ENCODE measurements at places on chromosomes 4 and X.

DNA sequence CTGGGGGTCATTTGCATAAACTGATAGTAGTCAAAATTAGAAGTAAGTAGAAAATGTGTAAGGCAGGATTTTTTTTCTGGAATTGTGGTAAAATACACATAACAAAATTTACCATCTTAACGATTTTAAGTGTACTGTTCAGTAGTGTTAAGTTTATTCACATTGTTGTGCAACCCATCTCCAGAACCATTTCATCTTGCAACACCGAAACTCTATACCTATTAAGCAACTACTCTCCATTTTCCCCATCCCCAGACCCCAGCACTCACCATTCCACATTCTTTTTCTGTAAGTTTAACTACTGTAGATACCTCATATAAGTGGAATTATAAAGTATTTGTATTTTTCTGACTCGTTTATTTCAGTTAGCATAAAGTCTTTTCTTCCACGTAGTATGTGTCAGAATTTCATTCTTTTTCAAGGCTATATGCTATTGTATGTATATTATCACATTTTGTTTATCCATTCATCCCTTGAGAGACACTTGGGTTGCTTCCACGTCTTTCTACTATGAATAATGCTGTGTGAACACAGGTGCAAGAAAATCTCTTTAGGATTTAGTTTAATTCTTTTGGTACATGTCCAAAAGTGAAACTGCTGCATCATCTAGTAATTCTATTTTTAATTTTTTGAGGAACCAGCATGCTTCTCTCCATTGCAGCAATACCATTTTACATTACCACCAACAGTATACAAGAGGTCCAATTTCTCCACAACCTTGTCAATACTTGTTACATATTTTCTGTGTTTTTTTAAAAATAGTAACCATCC is 39.1 kb upstream of the NSUN7 start:
- no peak for DNase-seq

- no peak for DNase-seq
Observed at GRCh38 chrX:154598656-154599055, 13.7 kb downstream of the CTAG1A start.

GRCh38 chr4:152780267-152780778 is 569 bp downstream of the ARFIP1 start:
- no peak for DNase-seq

DNA sequence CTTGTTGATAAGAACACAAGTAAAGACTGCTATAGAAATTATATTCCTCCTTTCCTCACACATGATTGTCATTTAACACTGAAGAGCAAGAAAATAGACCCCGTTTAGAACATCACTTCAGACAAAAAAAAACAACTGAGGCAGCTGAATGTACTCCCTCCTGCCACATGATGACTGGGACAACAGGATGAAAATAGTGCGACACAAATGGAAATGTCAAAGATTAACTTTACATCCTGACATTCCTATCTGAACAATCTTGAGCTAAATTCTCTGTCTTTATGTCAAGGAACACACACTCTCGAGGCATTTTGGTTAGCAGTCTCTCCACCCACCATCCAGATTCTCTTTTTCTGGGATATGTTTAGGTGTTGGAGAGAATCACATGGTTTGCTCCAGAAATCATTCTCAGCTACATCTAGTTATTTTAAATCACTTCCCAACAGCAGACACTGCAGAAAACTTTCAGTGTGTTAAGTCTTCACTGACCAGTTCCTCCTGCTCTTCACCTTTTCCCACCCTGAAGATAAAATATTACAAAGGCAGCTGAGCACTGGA is 16.3 kb upstream of the KCNIP4 start:
- no peak for DNase-seq

GRCh38 chrX:65668377-65669310 is 1.2 kb downstream of the MSN start:
- peak; percentile 29 for DNase-seq

DNA sequence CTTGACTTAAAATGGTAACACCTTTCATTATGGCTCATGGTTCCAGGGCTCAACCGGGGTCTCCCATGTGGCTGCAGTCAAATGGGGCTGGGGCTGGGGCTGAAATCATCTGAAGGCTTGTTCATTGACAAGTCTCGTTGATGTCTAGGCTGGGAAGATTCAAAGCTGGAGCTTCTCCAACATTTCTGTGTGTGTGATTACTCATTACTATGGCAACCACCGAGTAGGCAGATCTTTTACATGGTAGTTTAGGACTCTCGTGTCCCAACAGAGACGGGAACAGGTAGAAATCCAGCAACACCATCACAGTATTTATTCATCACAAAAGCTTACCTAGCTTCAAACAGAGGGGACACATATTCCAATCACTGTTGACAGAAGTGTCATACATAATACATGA is 7.8 kb downstream of the YTHDC1 start:
- DNase-seq = no peak

GRCh38 chr4:45927641-45928040 is 196.2 kb downstream of the GABRG1 start:
- no peak for DNase-seq

DNA sequence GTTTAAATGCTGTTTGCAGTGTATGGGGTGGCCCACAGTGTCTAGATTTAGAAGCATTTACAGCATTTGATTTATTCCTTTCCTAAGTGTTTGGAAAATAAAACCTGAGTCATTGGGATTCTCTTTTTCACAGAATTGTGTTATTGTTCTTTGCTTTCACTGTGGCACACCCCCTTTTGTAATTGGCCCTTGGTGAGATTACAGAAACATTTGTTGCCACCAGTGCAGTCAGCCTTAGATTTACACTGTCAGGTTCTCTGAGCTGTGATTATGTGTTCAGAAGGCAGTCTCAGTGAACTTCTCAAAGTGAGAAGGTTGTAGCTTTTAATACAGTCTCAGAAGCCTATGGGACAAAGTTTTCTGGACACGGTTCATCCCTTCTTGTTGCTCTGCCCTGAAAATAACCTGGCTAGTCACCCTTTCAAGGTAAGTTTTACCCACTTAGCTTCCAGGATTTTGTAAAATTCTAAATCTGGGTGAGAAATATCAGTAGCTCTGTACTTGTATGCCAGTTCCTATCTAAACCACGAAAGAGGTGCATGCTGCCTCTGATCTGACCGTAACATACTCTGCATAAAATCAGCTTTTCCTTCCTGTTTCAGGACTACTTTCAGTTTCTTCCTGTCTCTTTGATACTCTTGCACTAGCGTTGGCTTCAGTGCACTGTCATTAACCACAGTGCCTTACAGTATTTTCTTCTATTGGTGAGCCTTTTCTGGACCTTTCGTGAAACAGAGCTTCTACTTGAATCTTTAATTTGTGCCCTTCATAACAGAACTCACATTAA is 12.6 kb downstream of the RUFY3 start:
- no peak for DNase-seq

GRCh38 chr4:62252728-62253127 is 1052.6 kb downstream of the ADGRL3 start:
- no peak for DNase-seq

GRCh38 chr4:163092093-163092492 is 74.6 kb downstream of the NAF1 start:
- no peak for DNase-seq

- no peak for DNase-seq
Observed at GRCh38 chrX:38989076-38989475, 187.8 kb downstream of the MID1IP1 start.

GRCh38 chr4:120718979-120719566 is 203.5 kb downstream of the PRDM5 start:
- DNase-seq = peak; percentile 16

DNA sequence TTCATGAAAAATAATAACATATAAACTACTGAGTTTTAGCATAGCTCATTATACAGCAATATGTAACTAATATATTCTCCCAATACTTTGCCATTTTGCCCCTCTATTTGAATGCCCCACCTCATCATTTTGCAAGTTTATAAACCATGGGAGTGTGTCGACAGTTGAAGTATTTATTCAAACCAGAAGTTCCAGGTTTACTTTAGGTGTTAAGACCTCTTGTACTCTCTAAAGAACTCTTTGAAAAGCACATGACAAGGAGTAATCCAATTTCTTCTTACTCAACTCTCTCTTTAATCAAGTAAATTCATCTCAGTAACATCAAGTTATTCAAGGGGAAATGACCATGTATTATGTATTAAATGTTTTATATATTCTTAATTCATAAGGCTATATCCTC is 240.7 kb downstream of the COX18 start:
- DNase-seq = no peak

DNA sequence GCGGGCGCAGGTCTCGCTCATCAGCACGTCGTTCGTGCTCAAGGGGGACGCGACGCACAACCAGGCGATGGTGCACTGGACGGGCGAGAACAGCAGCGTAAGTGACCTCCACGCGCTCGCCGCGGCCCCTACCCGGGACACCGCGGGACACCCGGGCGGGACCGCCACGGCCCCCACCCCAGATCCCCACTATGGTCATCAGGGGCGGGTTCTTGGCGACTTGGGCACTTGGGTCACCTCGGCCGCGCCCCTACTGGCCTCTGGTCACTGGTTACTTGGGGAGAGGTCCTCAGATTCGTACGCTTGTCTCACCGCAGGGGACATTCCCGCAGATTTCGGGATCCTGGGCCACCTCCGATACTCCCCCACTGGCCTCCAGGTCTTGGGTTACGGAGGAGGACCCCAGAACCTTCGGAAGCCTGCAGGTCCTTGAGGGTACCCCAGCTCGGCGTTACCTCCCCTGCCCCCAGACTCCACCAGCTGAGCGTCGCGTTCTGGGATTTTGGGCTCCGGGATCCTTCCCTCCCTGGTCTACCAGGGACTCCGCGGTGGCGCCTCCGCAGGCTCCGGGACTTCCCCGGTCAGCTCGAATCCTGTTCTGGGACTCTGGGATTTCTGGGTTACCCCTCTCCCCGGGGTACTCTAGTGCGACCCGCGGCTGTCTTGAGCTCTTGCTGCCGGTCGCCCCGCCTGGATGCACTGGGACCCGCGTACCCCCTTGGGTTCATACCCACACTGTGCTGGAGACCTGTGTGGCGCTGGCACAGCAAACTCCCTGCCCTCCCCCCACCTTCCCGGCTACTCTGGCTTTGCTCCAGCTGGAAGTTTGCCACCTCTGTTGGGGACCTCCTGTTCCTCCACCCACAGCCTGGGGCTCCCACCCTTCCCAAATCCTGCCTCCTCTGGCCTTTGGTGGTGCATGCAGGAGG is 956 bp downstream of the SORCS2 start:
- no peak for DNase-seq

- no peak for DNase-seq
Observed at GRCh38 chr4:112109360-112110058, 35.7 kb upstream of the FAM241A start.

- DNase-seq = no peak
Observed at GRCh38 chr4:107006218-107006617, 29.9 kb downstream of the DKK2 start.

DNA sequence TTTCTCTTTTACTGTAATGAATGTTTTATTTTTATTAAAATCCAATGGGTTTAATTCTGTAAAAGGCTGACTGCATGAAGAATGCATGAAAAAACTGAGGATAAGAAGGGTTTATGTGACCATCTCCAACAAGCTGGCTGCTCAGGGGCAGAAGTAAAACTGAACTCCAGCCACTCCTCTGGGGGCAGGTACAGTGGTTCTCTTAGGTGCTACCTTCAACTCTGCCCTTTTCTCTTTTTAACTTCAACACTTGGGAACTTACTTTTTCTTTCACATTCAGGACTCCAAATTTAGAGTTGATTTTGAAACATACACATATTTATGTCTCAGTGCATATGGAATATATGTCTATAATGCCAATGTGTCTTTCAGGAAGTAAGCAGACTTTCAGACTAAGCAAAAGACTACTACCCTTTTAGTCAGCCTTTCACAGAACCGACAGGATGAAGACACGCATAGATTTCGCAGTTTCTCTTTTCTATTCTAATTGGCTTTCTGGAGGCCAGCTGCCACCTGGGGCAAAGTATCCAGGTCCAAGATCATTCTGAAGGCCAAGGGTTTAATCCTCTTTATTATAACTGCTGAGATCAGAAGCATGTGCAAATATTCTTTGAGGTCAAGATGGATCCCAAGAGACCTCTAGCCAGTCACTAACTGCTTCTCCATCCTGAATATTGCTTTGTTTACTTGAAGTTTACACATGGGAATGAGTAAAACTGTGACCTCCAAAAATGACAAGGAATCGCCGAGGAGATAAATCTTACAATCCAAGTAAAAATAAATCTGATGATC is 30.7 kb downstream of the HS3ST1 start:
- no peak for DNase-seq

DNA sequence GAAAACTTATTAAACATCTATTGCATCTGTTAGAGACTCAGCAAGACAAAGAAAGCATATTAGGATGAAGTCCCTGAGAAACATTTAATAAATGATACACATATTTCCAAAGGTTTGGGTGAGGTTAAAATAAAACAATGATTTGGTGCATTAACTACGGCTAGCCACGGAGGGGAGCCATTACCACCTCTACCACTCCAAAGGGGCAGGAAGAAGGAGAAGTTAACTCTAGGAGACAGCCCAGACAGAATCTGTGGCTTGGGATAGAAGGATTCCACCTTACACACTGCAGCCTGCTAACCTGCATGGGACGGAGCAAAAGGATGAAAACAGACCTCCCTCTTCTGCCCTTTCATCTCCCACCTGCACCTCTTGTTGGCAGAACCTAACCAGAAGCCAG is 189.1 kb upstream of the C1QTNF7 start:
- no peak for DNase-seq

DNA sequence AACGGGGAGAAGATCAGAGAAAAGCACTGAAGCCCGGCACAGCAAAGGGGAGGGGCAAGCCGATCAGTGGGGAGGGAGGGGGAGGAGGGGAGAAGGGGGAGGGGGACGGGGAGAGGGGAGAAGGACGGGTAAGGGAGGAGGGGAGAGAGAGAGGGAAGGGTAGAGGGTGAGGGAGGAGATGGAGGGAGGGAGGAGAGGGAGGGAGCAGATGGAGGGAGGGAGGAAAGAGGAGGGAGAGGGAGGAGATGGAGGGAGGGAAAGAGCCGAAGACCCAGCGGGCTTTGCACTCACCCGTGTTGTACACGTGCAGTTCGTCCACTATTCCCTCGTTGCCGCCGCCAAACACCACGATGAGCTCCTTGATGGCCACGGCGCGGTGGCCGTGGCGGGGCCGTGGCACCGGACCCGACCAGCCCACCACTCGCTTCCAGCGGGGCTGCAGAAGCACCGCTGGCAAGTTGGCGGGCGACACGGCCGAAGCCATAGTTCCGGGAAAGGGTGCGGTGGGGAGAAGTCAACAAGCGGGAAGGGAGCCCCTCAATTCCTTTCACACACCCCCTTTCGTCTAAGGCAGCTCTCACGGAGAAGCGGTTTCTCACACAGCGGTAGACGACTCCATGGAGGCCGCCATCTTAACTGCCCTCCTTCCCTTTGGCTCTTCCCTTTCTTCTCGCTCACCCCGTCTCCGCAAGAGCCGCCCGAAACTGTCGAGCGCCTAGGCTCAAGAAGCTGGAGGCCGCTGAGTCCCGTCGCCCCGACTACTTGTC is 1.1 kb downstream of the HCFC1 start:
- DNase-seq = no peak

- DNase-seq = no peak
Observed at GRCh38 chr4:121454251-121454979, 73.6 kb upstream of the QRFPR start.

DNA sequence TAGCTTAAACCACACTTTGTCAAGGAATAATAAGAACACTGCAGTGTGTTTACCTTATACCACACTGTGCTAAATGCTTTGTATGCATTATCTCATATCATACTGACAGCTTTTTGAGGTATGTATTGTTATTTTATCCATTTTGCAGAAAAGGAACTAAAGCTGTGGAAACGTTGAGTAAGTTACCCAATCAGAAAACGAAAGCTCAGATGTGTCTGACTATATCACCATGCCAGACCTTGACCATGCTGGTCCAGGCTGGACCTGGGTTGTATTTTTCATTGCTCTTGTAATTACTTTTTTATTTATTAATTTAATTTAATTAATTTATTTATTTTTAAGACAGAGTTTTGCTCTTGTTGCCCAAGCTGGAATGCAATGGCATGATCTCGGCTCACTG is 2.1 kb downstream of the HSD17B11 start:
- DNase-seq = no peak
